ENCODE measurements at places on chromosomes 1 and 21.

DNA sequence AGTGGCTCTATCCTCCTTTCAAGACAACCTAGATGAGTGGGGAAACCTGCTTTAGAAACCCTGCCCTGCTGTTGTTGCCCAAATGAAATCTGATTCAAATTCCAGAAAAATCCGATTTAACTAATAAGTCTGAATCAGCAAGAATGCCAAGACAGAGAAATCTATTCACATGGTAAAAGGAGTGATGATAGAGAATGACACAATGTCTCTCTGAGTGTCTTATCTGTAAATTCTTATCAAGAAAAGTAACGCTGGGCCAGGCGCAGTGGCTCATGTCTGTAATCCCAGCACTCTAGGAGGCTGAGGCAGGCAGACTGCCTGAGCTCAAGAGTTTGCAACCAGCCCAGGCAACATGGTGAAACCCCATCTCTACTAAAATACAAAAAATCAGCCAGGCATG is 13.7 kb upstream of the GUCA2A start:
- DNase-seq = no peak

DNA sequence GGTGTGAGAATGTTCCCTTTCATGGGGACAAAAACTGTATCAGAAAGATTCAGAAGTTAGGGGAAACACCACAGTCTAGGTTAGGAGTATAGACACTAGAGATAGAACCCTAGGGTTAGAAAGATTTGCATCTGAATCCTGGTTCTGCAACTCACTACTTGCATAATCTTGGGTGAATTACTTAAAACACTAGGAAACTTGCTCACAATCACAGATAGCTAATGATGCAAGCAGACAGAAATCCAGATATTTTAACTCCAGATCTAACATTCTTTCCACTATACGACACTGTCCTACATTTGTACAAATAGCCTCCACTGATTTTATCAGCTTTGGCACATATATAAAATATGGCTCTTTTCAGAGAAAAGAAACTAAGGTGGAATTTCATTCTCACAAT is 30.8 kb upstream of the GLIS1 start:
- no peak for DNase-seq

GRCh38 chr21:44840771-44841170 is 22.9 kb upstream of the SUMO3 start:
- DNase-seq = no peak

DNA sequence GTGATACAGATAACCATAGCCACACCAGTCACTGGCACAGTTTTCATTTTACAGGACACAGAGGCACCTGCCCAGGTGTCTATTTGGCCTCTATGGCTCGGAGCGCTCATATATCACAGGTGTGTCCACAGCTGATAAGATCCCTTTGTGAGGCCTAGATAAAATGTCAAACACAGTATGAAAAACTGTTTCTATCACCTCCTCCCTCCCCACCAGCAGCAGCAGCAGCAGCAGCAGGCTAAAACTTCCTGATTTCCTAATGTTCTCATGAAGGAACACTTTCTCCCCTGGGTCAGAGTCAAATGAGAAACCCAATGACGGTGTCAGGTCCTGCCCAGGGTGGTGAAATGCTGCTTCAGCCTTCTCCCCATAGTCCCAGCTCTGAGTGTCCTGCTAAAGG is 24.4 kb downstream of the ELAPOR1 start:
- DNase-seq = no peak

GRCh38 chr1:229452956-229453801 is 19.3 kb upstream of the ACTA1 start:
- peak; percentile 71 for DNase-seq

GRCh38 chr1:209627732-209628196 is 24.5 kb downstream of the LAMB3 start:
- DNase-seq = peak; percentile 75

DNA sequence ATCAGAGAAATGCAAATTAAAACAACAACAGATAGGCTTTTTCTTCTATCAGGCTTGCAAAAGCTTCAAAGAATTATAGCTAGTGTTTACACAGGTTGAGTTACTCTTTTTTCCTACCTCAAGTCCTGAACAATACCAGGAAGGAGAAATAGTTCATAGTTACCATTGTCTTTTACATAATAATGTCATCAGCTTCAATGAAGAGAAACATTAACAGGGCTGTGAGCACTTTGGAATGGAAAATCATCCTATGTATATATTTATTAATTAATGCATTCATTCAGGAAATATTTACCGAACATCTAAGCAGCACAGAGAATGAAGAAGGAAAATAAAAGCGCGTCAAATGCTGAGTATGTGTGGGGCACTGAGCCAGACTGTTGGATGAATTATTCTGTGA is 197.3 kb downstream of the ZBTB18 start:
- DNase-seq = no peak

- DNase-seq = no peak
Measured at GRCh38 chr21:18493422-18493821, 89.8 kb upstream of the TMPRSS15 start.

- no peak for DNase-seq
Measured at GRCh38 chr1:153357076-153357852, 390 bp upstream of the S100A9 start.

DNA sequence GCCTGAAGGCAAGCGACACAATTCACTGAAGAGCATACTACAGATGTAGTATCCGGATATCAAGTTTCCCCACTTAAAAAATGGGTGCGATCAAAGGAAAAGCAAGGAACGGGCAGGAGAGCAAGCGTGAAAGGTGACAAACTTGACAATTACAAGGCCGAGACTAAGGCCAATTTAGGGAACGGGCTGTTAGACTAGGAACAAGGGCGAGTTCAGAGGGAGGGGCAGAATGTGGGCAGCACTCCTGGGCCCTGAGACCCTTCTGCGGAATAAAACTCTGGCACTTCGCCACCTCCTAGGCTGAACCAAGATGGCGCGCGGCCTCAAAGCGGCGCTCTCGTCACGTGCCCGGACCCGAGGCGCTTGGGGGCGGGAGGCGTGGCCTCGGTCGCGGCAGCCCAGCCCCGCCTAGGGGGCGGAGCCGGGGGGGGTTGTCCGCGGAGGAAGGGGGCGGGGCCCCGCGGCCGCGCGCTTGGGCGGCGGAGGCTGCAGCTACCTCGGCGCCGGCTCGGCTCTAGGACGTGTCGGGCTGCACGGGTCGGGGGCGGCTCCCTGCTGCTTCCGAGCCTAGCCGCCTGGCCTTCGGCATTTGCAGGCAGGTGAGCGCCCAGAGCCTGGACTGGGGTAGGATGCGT is at the start of gene PPFIA4:
Gene PPFIA4 (plus strand): TSS at position 461 of the 635 bp plus-strand sequence. CDS start 12,518 bp downstream, outside the sequence.
- peak; percentile 94 for DNase-seq

DNA sequence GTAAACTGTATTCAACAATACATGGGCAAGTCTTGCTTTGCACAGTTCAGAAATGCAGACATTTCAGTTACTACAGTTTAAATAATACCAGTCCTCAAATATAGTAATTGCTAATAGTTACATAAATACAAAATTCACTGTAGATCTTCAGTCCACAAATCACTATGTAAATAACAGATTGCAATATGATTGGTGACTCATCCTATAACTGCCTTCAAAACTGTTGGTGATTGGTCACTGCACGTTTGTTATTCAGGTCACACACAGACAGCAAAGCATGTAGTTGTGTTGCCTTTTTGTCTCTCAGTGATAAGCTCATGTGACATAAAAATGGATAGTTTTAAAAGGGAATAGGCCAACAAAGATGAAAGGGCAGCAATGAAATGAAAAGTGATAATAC is 186.5 kb upstream of the CTTNBP2NL start:
- DNase-seq = no peak

- DNase-seq = peak; percentile 48
Measured at GRCh38 chr1:235867903-235868469, 1.3 kb upstream of the LYST start.

GRCh38 chr1:223225481-223225880 is 82.4 kb upstream of the TLR5 start:
- no peak for DNase-seq

DNA sequence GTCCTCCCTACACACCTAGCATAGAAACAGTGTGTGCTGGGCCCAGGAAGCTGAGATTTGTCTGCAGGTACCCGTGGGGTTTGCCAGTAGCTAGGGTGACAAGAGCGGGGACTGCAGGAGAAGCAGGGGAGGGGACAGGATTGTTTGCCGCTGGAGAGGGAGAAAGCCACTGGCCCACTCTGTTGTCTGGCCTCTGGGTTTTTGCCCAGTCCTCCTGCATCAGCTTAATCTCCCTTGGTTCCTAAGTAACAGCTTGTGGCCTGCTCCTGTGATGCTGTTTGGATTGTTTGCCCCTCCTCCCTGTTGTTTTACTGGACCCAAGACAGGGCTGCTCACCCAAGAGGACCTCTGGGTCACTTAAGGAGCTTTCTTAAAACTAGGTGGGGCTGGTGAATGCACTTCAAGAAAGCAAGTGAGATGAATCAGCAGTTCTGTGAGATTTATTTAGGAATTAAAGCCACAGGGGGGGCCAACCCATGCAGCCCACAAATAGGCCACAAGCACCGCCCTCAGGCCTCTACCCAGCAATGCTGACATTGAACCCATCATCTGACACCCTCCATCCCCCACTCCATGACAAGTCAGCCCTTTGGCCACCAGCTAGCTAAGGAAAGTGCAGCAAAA is 142.8 kb downstream of the ZZZ3 start:
- DNase-seq = peak; percentile 18

- DNase-seq = no peak
Measured at GRCh38 chr1:235090406-235091069, 38.1 kb downstream of the TOMM20 start.

DNA sequence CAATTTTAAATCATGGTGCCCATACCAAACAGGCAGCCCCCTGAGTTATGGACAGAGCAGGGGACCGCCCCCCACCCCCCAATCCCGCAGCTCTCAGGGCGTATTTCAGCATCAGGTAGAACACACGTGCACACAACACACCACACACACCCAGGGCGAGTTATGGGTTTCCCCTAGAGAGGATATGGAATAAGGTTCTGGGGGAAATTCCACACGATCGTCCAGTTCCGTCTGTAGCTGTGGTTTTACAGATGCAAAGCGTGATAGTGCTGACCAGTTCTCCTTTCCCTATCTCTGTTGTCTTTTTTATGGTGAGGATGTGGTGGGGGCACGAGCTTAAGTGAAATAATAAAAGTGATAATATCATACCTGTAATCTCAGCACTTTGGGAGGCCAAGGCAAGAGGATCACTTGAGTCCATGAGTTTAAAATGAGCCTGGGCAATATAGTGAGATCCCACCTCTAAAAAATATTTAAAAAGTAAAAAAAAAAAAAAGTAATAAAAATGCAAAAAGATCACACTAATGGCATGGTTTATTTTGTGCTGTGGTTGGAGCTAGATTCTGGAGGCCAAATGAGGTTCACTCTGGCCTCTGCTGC is 25.1 kb downstream of the C2CD2 start:
- peak; percentile 66 for DNase-seq

- DNase-seq = no peak
Measured at GRCh38 chr1:154320882-154321608, at the start of gene AQP10. TSS of gene AQP10 (plus strand) at chr1:154321093. CDS start at chr1:154321156, 63 bp downstream.

GRCh38 chr21:44930543-44930981 is 9.3 kb upstream of the SLX9 start:
- DNase-seq = no peak

GRCh38 chr1:55700359-55701130 is 485.4 kb upstream of the USP24 start:
- no peak for DNase-seq

GRCh38 chr1:202569393-202570322 is 140.6 kb downstream of the SYT2 start:
- DNase-seq = no peak

DNA sequence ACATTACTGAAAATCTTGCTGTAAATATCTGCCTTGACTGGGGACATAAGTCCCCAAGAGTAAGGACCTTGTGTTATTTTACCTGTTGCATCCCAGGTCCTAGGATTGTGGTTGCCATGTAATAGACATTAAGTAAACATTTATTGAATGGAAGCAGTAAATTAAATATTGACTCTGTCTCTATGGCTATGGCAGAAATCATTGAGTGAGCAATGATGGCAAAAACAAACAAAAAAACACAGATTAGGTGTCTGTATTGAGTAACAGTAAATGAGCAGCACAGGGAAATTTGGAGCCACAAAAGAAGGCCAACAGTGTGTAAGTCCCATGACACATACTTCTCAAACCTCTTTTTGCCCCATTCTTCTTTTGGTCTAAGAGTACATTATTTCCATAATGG is 240.4 kb downstream of the NFIA start:
- DNase-seq = no peak

- DNase-seq = no peak
Measured at GRCh38 chr21:35368326-35368725, 319.2 kb upstream of the RUNX1 start.

GRCh38 chr21:28482657-28483056 is 510.0 kb downstream of the LTN1 start:
- DNase-seq = no peak
